ENCODE measurements at places on chromosomes 5 and 9. TPM values are rescaled to one million over a fixed set of nuclear protein-coding genes. Genes with fewer than 3 reads are reported as not detected.
A peak's percentile ranks its signal among the peaks of the same experiment; 100 is the strongest.

The FRRS1L gene
- total RNA-seq: not detected

The PCDHB11 gene
- 2.0 TPM for total RNA-seq

- DNase-seq: no peak
Observed at GRCh38 chr9:98564714-98565113, 144.0 kb downstream of the GABBR2 start.

GRCh38 chr5:154868702-154869101 lies 10.3 kb downstream of the CNOT8 start:
- DNase-seq: peak; percentile 16

DNA sequence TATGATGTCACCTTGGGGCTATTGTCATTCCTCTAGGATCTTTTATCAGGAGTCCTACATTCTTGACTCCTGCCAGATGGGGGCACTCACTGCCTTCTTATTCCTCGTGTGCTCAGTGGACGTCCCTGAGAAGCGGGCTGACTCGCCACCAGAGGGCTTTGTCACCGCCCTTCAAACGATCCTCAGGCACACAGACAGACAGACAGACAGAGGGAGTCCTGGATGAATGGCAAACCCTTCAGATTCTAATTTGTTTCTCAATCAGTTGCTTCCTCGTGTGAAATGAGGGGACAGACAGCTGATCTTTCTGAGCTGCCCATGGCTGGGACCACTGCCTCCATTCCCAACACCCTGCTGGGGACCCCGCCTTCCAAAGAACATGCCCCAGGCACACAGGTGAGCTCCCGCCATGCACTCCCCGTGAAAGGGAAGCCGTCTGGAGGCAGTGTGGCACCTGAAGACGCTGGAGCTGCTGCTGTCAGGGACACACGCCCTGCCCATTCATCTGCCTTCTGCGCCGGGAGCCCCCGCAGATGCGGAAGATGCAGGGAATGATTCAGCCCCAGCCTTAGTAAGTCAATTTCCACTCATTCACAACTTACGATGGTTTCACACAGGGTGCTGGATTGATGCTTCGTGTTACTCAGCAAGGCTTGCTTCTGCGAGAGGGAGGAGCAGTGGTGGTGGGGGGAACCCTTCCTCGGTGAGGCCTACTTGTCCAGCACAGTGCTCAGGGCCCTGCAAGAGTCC lies 24.9 kb upstream of the SH3PXD2B start:
- DNase-seq: peak; percentile 87

DNA sequence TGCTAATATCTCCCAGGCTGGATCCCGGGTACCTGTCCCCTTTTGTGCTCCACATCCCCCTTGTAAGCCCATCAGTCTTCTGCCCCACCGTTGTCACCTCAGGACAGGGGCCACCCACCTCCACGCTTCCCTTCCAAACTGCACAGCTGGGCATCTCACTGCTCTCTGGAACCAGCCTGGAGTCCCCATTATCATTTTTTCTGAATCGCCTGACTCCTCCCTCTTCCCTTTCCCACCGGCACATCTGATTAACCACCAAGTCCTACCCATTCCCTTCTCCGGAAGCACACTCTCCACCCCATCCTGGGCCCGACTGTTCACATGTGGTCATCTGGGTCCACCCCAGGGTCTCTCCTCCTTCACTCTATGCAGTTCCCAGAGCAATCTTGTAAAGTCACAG lies 53.9 kb downstream of the PSD2 start:
- DNase-seq: no peak

All from A172 (cell line).